ENCODE measurements at places on chromosomes 6 and 20.
A peak's percentile ranks its signal among the peaks of the same experiment; 100 is the strongest.

DNA sequence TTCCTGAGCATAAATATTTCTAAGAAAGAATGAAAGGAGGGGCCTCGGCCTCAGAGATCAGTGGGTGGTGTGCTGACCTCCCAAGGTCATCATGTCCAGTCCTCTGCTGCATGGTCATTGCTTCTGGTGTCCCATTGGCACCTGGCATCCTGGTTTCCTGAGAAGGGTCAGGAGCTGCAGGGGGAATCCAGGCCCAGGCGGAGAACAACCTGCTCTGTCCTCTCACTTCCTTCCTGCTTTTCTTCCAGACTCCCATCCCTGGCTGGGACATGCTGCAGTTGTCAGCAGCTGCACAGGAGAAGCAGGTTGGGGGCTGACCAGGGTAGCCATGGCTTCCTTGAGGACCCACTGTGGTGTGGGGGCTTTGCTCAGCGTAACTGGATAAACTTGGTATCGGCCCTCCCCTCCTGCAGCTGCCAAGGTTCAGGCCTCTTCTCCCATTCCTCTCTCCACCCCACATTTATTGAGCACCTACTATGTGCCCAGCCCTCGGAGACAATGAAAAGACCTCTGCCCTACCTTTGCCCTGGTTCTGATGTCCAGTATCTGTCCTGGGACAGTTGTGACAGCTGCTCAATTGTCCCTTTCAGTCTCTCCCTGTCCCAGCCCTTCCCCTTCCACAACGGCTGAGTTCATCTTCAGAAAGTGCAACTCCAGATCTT, 155.2 kb downstream of the CEBPB start:
- DNase-seq, result no peak

DNA sequence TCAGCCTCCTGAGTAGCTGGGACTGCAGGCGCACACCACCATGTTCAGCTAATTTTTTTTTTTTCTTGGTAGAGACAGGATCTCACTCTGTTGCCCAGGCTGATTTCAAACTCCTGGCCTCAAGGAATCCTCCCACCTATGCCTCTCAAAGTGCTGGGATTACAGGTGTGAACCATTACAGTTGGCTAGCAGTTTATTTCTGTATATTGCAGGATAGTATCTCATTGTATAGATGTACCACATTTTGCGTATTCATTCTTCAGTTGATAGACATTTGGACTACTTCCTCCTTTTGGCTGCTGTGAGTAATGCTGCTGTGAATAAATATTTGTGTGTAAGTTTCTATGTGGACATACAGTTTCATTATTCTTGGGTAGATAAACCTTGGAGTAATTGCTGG, 32.9 kb downstream of the ASXL1 start:
- DNase-seq, result no peak

- no peak for DNase-seq
These were observed 100.0 kb upstream of the BEND3 start for GRCh38 chr6:107215334-107215733.

DNA sequence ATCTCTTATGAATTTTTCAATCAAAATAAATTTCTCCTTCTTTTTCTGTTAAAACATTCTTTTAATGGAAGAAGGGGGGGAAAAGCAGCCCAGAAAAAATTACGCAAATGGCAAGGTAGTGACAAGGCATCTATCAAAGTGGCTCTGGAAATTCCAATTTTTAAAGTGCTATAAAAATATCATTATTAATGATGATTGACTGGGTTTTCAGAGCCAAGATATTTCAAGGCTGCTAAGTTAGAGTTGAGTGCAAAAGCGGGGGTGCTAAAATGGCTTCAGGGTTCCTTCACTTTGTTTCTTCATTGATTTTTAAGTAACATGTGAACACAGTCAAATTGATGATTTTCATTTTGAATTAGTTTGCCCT, 171.6 kb upstream of the CITED2 start:
- no peak for DNase-seq

DNA sequence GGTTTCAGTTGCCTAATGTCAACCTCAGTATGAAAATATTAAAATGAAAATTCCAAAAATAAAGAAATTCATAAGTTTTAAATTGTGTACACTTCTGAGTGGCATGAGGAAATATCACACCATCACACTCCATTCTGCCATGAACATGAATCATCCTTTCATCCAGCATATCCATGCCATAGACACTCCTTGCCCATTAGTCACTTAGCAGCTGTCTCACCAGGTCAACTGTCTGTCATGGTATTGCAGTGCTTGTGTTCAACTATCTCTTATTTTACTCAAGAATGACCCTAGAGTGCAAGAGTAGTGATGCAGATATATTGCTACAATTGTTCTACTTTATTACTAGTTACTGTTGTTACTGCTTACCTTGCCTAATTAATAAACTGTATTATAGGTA, 712.4 kb downstream of the EPHA7 start:
- DNase-seq, result no peak

GRCh38 chr6:158044525-158044888, 62.8 kb downstream of the SYNJ2 start:
- DNase-seq, result no peak

DNA sequence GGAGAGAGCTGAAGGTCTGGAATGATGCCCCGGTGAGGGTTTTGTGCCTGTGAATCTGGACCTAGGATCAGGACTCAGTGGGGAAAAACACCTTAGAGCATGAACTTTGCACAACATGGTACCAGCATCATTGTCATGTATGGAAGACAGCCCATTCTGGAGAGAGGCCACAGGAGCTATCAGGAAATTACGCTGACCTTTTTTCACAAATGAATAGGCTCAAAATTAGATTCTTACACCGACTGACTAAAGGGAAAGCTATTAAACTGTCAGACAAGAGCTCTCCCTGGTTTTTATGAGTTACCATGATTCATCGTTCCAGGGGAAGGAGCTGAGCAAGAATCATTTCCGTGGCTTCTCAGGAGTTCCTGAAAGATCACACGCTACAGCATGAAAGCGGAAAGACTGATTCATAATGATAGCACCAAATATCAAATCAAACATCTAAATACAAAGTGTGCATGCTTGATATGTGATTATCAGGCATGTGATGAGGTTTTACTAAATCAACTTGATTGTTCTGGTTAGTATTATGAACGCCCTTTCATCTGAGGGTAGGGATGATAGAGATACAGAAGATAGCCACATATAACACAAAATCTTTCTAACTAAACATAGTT, 224.9 kb upstream of the SMLR1 start:
- peak; percentile 88 for DNase-seq

DNA sequence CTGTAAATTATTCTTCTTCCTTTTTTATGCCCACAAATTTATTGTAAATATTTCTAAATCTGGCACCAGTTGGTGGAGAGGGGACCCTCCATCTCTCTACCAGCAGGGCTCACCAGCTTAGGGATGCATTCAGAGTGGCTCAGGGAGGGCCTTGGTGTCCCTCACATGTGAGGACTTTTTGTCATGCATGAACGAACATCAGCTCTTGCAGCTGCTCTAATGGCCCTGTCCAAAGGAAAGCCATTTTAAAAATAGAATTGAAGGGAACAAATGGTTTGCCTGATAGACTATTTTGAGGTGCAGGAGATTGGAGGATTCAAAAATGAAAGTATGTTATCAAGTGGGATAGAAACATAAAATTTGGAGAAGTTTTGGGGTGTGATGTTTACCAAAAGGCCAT, 37.5 kb upstream of the KLHL31 start:
- DNase-seq, result no peak

DNA sequence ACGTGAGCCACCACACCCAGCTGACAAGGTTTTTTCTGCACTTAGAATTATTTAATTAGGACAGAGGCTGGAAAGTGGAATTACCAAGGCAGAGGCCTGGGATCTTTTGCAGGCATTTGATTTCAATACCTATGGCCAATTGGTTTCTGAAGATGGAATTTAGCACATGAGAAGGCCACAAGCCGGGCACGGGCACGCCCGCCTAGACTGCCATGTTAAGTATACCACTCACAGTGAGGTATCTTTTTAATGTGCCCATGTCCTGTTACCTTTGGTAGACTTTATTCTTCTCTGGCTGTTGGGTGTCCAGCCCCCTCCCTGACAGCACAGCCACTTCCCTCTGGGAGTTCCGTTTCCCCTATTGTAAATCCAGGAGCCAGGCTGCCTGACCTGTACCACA, 18.0 kb upstream of the TAF8 start:
- no peak for DNase-seq

DNA sequence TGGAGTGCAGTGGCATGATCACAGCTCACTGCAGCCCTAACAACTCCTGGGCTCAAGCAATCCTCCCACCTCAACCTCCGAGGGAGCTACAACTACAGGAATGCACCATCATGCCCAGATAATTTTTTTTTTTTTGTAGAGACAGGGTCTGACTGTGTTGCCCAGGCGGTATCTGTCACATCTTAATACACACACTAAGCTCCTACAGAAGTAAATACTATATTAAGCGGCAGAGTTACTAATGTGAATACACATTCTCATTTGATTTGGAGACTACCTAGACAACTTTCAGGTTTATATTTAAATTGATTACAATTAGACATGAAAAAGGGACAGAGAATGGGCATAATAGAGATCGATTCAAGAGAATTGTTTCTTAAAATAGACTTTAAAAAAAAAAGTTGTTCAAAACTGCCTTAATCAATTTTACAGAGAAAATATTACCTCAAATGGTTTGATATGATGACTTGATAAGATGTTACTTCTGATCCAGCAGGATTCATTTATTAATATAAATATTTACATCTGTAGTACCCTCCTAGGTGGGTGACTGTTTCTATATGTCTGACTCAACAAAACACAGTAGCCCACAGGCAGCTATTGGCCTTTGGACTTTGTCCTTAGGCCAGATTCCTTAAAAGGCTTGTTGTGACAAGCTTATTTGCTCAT, 7.1 kb upstream of the LOC128125822 start:
- no peak for DNase-seq

- no peak for DNase-seq
These were observed 142.5 kb downstream of the CD164 start for GRCh38 chr6:109239651-109240321.

GRCh38 chr6:20280288-20280621, 68.0 kb upstream of the MBOAT1 start:
- no peak for DNase-seq

DNA sequence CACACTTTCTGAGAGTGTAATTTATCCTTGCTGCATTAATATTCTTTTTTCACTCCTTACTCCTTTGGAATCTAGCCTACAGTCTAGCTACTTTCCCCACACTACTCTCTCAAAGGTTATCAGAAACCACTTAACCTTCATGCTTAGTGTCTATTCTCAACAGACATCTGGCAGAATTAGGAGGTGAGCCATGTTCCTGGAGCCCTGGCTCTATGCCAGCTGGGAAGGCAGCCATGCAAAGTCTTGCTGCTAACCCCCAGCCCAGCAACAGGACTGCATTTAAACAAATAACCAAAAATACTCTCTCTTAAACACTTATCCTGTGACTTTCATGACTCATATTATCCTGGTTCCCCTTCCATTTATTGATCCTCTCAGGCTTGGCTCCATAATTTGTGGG, 260.2 kb downstream of the BCKDHB start:
- no peak for DNase-seq

DNA sequence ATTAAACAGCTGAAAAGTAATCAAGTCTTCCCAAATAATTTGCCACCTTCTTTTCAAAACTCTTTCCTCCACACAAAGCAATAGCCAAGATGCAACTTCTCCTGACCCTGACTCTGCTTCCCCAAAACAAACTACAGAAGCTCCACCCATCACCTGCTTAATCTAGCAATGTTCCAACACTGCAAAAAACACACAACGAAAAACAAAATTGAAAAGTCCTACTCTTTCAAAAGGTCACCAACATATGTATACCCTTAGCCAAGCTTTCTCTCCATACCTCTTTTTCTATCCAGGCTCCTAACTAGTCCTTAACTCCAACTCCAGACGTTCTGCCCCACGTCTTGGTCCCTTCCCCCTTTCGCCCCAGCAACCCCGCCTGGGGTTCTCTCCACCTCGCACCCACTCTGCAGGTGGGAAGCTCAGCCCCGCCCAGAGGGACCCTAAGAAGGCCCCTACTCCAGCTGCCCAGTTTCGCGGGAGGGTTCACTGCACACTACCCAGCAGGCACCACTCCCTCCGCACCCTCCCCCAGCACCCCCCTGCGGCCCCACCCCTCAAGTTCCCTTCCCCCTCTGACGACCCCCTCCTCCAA, 717 bp downstream of the CSNK2A1 start:
- DNase-seq, result peak; percentile 16

- DNase-seq, result no peak
These were observed 13.6 kb downstream of the GFOD1 start for GRCh38 chr6:13473768-13474165.

GRCh38 chr20:38685853-38686473, 38.3 kb upstream of the SLC32A1 start:
- DNase-seq, result peak; percentile 22

DNA sequence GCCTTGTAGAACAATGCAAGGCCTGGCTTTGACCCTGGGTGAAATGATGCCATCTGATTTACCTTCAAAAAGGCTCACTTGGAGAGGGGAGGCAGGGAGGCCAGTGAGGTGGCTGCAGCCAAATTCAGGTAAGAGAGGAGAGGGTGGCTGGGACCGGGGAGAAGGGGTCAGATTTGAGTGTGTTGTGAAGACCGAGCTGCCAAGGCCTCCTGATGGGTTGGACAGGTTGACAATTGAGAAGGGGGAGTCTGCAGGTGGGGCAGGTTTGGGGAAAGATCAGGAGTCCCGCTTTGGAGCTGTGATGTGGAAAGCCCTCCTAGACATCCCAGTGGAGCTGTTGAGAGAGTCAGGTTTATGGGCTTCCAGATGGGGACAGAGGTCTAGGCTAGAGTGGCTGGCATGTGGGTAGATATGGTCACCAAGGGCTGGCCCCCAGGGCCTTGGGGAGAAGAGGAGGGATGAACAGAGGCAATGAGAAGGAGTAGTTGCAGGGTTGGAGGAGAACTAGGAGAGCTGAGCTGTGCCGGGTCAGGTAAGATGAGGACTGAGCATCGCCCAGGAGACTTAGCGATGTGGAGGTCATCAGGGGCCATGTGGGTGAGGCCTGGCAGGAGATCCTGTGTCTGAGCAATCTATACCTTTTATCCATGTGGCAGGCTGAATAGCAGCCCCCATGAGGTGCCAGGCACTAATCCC, 70.5 kb upstream of the TOX2 start:
- DNase-seq, result no peak

GRCh38 chr6:8558953-8559352, 123.6 kb upstream of the SLC35B3 start:
- DNase-seq, result no peak

GRCh38 chr6:112429226-112429625, 82.1 kb downstream of the RFPL4B start:
- no peak for DNase-seq

DNA sequence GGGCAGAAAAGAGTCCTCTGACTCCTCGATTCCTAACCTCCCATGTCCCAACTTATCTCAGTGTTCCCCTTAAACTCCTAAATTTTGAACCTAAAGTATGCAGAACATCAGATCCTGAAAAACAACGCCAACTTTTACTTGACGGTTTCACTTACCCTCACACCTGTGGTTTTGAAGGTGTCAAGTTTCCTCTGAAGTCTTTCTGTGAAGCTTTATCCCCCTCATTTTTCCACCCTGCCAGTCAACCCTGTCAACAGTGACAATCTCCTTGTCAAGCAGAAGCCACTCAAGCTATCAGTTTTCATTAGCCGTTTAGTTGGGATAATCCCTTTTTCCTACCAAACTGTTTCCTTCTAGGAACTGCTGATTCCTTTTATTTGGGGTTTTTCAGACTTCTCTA, 245.4 kb upstream of the PREP start:
- DNase-seq, result peak; percentile 69

Measured in activated CD4-positive, alpha-beta T cell treated with anti-CD3 and anti-CD28 coated beads, Interleukin-2, Interleukin-4, amounts not matched to agents 100 ng/mL and 50 ng/mL, durations not matched to agents 16 hours and 8 hours (primary cell).